Sigmoid colon (tissue), 7 donors: ENCODE measurements at places on chromosomes 6 and 20. TPM values are rescaled to one million over a fixed set of nuclear protein-coding genes. Genes with fewer than 3 reads are reported as not detected.

Gene ADAM33
- total RNA-seq: 73.6 TPM

- no peak for DNase-seq
- peaks cover 6% of the 10 kb centered on the region for H3K27me3 ChIP-seq
- no peaks in the 10 kb centered on the region for H3K36me3 ChIP-seq
- H3K4me3 ChIP-seq: no peak within 1 kb of the TSS
Observed at GRCh38 chr20:768426-768978, at the start of gene SLC52A3. TSS of gene SLC52A3 (minus strand) at chr20:768500. CDS start at chr20:765774, 2,726 bp downstream.

- no peaks in the 10 kb centered on the region for H3K4me1 ChIP-seq
- peaks cover 22% of the 10 kb centered on the region for H3K27me3 ChIP-seq
- no peak overlapping the region for H3K4me3 ChIP-seq
- no peak overlapping the region for H3K27ac ChIP-seq
Observed at GRCh38 chr20:46060301-46060881, 29.4 kb downstream of the NCOA5 start.

- H3K4me1 ChIP-seq: peaks cover 8% of the 10 kb centered on the region
- no peak for DNase-seq
- no peak overlapping the region for H3K4me3 ChIP-seq
- no peak overlapping the region for H3K27ac ChIP-seq
Observed at GRCh38 chr6:34817446-34817845, 25.6 kb downstream of the BLTP3A start.

DNA sequence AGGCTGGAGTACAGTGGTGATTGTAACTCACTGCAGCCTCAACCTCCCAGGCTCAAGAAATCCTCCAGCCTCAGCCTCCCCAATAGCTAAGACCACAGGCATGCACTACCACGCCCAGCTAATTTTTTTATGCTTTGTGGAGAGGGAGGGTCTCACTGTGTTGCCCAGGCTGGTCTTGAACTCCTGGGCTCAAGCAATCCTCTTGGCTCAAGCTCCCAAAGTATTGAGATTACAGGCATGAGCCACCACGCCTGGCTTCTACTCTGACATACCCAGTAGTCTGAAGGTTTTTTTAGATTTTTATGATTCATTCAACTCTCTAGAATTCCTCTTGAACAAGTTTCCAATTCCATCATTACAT lies 1.3 kb upstream of the ARHGAP18 start:
- no peaks in the 10 kb centered on the region for H3K36me3 ChIP-seq
- peaks cover 10% of the 10 kb centered on the region for H3K4me1 ChIP-seq
- no peak overlapping the region for H3K4me3 ChIP-seq
- DNase-seq: no peak
